ENCODE measurements at places on chromosomes 16 and 17. TPM values are rescaled to one million over a fixed set of nuclear protein-coding genes. Genes with fewer than 3 reads are reported as not detected.

Gene ALOX15B
- total RNA-seq, result not detected

Gene MYL4
- total RNA-seq, result 1.1 TPM

Gene B4GALNT2
- 0.09 TPM for total RNA-seq

Gene KRT27
- total RNA-seq, result 0.18 TPM

Gene NPIPB6
- total RNA-seq, result 3.0 TPM

Gene CBX8
- total RNA-seq, result 7.4 TPM

Gene CDRT15
- not detected for total RNA-seq

DNA sequence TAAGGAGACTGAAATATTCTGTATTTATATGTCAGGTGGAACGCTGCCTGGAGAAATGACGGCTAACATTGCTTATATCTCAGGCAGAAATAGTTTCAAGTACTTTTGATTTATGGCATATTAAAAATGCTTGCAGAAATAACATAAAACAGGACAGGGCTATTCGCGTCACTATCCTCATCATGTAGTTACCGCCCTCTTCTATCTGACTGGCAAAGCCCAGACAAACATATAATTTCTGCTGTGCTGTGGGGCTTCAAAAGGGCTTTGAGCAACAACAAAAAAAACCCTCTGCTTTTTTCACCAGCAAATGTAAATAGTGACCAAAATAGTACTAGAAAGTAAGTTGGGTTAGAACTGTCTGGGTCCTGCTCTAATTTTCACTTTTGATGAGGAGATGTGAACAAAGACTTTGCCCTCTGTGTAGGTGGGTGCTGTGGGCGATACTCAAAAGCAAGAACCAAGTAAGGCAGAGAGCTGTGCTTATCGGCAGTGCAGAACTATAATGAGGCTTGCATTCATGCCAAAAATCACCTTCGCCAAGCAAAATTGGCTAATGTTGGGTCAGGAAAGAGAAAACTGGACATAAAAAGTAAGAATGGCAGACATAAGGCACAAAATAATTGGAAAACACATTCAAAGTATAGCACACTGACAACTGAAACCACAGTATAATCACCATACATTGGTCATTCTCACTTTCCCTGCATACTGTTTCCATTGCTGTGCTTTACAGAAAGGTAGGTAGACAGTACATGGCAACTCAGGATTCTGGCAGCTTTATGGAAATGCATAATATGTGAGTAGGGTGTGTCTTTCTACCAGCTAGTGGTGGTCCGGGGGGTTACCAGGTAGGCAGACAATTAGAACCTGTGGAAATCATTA lies 151.2 kb upstream of the AXIN2 start:
- no peak for DNase-seq

- DNase-seq, result no peak
Observed at GRCh38 chr16:31083556-31083955, 5.2 kb downstream of the PRSS53 start.

- peak; percentile 99 for DNase-seq
Observed at GRCh38 chr16:68529931-68530701, 9.0 kb upstream of the ZFP90 start.

DNA sequence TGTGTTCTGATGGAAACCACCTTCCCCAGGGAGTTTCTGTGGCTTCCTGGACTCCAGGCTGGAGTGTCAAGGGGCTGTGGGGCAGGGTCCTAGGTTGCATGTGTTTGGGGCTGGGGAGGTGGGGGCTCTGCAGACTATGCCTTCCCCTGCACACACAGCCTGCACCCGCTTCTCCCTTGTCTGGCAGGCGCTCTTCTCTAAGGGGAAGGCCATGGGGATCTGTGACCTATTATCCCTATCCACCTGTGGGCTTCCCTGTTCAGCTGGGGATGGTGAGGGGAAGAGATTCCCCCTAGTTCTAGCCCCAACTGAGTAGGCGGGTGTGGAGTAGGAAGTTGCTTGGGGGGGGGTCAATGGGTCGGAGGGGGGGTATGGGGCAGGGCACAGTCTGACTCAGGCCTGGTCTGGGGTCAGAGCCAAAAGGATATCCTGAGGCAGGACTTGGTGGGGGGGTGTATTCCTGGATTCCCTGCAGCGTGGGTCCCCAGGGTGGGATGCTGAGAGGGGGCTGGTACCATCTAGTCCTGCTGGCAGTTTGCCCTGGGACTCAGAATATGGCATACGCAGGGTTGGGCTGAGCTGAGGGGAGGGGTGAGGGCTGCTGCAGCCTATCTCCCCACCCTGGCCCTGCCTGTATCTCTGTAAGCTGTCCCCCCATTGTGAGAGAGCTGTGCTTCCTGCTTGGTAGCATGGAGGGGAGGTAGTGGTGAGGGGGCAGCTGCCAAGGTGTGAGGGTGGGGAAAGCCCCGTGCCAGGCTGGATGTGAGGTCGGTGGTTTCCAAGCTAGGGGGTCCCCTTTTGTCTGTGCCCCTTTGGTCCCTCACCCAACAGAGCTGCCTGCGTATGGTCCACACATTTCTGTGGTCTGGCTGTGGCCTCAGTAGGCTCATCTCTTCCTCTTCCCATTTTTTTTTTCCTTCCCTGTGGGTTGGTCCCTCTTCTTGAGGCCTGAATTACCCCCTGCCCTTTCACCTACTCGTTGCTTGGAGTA lies 14.7 kb downstream of the RARA start:
- DNase-seq, result no peak

GRCh38 chr17:7060165-7060891 lies 16.4 kb upstream of the SLC16A11 start:
- no peak for DNase-seq

DNA sequence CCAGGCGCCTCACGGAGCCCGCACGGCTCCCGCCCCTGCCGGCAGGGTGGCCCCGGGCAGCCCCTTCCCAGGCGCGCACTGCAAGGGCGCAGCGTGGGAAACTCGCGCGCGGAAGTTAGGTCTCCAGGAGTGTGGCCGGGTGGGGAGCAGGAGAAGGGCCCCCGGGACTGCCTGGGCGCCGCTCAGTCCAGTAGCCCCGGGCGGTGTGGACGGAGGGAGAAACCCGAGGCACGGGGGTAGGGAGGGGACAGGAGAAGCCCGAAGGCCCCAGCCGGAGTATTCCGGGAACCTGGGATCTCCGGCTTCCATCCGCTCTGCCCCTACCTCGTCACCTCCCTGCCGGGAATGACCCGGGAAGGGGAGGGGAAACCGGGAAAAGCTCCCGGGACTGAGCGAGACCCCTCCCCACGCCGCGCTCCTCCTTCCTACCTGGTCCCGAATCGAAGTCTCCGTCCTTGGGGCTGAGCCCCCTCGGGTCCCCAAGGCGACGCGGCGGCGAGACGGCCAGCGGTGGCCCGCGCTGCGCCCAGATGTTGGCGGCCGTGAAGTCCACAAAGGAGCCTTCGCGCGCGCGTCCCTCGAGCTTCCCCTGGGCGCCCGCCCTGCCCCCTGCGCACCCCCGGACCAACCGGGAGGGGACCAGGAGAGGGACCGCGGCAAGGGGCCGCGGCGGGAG lies 418 bp downstream of the SOCS3 start:
- no peak for DNase-seq

GRCh38 chr17:19705771-19706770 lies 10.3 kb downstream of the SLC47A2 start:
- no peak for DNase-seq

- DNase-seq, result no peak
Observed at GRCh38 chr17:46894476-46895151, 28.3 kb upstream of the GOSR2 start.

- no peak for DNase-seq
Observed at GRCh38 chr16:72873853-72874252, 174.1 kb downstream of the ZFHX3 start.

GRCh38 chr17:33968350-33969044 lies 286.6 kb upstream of the CCL2 start:
- DNase-seq, result peak; percentile 73

DNA sequence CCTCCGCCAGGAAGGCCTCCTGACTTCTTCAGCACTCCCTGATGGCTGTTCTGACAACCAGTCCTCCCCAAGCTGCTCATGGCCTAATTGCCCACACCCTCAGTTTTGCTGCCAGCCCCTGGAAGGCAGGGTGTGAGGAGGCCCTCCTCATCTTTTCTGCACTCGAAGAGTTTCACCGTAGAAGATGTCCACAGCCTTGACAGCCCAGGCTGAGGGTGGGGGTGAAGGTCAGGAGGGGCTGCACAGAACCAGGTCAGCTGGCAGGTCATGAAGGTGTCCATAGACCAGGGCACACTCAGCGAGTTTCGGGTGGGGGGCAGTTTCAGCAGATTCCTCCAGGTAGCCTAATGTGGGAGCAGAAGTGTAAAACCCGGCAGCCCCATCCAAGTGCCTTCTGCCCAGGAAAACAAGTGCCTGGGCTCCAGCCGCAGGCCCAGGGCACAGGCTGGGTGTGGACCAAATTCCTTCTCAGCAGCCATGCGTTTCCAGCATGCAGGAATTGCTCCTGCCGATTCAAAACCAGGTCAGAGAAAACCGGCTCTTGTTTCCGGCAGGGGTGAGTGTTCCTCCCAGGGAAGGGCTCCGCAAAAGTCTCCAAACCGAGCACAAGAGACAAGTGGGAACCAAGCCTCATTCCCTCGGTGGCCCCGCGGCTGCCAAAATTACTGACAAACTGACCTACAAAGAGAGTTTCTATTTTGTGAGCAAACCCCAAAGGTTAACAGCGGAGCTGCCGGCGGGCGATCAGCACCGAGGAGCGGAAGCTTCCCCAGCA lies 228.8 kb downstream of the C16orf78 start:
- peak; percentile 53 for DNase-seq

DNA sequence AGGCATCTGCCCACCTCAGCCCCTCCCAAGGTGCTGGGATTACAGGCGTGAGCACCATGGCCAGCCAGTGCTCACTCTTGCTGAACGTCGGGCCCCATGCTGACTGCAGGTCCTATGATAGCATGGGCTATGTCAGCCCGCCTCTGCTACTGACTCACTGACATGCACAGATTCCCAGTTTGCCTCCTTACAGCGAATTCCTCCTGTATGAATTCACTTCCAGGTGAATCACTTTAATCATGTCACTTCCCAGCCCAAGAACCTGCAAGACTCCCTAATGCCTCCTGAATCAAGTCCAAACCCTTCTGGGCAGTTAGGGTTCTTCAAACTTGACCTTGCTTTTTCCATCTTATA lies 16.1 kb upstream of the UBTF start:
- DNase-seq, result no peak

DNA sequence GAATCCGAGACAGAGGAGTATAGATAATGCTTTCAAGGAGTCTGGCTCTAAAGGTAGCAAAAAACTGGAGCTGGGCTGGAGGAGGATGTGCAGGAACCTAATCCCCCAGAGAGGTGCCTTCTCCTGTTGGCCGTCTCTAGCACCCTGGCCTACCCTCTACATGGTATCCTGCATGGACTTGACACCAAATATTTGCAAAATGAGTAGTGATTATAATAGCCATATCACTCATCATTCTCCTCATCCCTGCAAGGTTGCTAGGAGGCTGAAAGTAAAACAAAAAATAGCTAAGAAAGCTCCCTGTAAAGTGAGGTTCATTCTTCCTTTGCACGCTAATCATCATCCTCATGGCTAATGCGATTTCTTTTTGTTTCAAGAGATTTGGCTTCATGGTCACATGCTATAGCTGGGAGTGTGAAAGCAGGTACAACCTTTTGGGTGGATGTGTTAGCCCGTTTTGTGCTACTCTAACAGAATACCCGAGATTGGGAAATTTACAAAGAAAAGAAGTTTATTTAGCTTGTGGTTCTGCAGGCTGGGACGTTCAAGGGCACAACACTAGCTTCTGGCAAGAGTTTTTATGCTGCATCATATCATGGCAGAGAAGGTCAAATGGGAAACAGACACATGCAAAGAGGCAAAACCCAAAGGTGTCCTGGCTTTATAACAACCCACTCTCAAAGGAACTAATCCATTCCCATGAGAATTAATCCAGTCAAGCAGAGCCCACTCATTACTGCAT lies 27.1 kb upstream of the CIITA start:
- DNase-seq, result no peak
